ENCODE measurements at places on chromosomes 1 and 21. TPM values are rescaled to one million over a fixed set of nuclear protein-coding genes. Genes with fewer than 3 reads are reported as not detected.

DNA sequence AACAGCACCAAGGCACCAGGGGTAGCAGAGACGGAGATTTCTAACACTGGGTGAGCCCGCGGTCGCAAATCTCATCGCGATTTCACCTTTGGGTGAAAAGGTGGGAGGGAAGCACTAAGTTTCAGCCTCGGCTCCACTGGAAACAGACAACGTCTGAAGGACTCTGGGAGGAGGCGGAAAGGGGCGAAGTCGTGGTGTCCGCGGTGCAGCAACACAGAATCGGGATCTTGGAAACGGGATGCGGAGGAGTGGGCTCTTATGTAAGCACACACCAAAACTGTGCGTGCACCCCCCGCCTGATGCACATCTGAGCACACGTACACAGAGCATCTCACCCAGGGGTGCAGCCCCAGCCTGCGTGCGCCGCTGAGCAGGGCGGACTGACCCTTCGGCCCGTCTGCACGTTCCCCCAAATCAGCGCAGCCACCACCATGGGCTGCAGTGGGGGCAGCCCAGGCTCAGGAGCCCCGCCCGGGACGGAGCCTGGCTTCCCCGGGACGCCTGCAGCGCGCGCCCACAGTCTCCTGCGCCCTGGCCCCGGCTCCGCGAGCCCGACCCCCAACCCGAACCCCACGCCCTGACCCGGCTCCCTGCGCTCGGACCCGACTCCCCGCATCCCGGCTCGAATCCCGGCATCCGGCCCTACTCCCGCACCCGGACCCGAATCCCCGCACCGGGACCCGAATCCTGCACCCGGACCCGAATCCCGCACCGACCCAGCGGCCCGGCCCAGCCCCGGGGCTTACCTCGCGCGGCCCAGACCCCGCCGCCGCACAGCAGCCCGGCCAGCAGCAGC, 670 bp downstream of the CLSTN1 start:
- DNase-seq = no peak

- no peak for DNase-seq
These were observed 9.5 kb upstream of the GNPAT start for GRCh38 chr1:231231511-231231910.

- DNase-seq = no peak
These were observed 1.5 kb upstream of the AKNAD1 start for GRCh38 chr1:108858230-108858950.

DNA sequence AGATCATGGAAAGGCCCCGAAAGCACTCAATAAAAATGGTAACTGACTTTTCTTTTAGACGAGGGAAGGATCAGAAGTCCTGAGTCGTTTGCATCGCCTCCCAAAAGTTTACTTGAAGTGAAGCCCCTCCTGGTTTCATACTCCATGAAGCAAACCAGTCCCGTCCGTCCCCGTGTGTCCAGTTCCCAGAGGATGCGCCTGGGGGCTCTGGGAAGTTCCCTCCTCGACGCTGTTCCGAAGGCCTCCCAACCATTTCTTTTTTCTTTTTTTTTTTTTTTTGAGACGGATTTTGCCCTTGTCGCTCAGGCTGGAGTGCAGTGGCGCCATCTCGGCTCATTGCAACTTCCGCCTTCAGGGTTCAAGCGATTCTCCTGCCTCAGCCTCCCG, 661 bp upstream of the OSCP1 start:
- DNase-seq = no peak

DNA sequence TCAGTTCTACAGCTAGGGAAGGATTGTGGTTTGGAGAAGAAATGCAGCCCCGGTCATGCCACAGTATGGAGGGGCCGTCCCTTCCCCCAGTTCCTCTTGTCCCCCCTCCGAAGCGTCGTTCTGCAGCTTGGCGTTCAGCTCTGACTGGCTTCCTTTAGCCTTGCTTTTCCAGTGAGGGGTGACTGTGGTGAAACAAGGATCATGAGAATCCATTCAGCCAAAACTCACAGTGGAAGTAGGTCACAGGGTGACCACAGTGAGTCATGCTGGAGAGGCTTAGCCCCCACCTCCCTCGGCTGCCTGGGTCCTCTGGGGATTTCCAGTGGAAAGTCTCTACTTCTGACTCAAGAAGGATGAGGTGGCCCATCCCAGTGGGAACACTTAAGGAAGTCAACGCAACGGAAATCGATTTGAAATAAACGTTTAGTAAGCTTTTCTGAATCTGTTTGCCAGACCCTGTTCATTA, 37.3 kb upstream of the COL6A2 start:
- peak; percentile 87 for DNase-seq

- DNase-seq = no peak
These were observed 87.3 kb downstream of the BACH1 start for GRCh38 chr21:29385934-29386520.

AXDND1 gene
- 0.27 TPM for total RNA-seq

SAMD13 gene
- 5.7 TPM for total RNA-seq

MSH4 gene
- total RNA-seq = 0.27 TPM

KRTAP11-1 gene
- not detected for total RNA-seq
